ENCODE measurements at places on chromosomes 5 and 9. TPM values are rescaled to one million over a fixed set of nuclear protein-coding genes. Genes with fewer than 3 reads are reported as not detected.

OR1L1 gene
- total RNA-seq: not detected

GRCh38 chr5:62341783-62342475 is 35.9 kb downstream of the KIF2A start:
- DNase-seq: no peak

- DNase-seq: no peak
These were observed 13.0 kb upstream of the C9orf72 start for GRCh38 chr9:27586304-27586703.

DNA sequence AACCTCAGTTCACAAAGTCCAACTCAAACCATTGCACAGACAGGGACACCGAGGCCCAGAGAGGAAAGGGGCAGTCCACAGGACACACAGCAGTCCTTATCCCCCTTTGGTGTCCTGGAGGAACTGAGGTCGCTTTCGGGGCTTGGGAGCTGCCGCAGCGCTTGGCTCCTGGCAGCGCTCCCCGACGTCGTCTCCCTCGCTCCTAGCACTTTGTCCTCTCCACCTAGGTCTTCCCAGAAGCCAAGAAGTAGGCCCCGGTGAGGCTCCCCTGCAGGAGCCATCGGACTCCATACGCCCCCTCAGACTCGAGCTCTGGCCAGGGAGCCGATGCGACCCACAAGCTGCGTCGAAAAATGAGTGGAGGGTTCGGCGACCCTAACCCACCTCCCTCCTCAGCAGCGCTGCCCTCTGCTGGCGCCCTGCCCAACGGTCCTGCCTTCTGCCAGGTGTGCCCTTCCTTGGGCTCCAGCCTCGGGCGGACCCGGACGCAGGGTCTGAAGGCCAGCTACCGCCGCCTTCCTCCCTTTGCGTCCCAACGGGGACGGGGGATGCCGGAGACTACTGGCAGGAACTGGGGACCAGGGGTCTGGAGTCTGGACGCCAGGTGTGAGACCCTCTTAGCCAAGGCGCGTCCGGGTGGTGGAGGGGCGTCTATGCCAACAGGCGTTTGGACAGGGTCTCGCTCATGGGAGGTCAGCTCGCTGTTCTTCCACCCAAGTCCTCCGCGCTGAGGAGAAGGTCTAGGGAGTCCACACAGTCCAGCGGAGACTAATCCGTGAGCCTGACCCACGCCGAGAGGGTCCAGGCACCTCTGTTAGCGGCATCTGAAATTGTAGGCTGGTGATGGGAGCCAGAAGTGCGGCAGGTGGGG is 2.1 kb upstream of the PRDM12 start:
- DNase-seq: no peak

- no peak for DNase-seq
These were observed 109.3 kb upstream of the CPEB4 start for GRCh38 chr5:173778784-173779304.

SNAPC3 gene
- 40.2 TPM for total RNA-seq

SPAAR gene
- 2.1 TPM for total RNA-seq

- no peak for DNase-seq
These were observed 364.0 kb downstream of the NDUFS4 start for GRCh38 chr5:53924392-53924791.
